Myometrial cell (primary cell): ENCODE measurements at places on chromosomes 1 and 21. TPM values are rescaled to one million over a fixed set of nuclear protein-coding genes. Genes with fewer than 3 reads are reported as not detected.

RPS27 gene
- 1,649 and 2,362 TPM in 2 replicates for total RNA-seq

CNIH4 gene
- 68.2 and 75.8 TPM in 2 replicates for total RNA-seq

ZBTB48 gene
- total RNA-seq = 3.7 and 6.6 TPM in 2 replicates

AKIRIN1 gene
- total RNA-seq = 35.2 and 44.1 TPM in 2 replicates

CAMSAP2 gene
- 10.4 and 12.8 TPM in 2 replicates for total RNA-seq

KIFAP3 gene
- total RNA-seq = 19.0 and 23.7 TPM in 2 replicates

DMBX1 gene
- total RNA-seq = not detected in 2 replicates

SLC30A7 gene
- total RNA-seq = 25.1 and 46.8 TPM in 2 replicates

PATJ gene
- total RNA-seq = 3.2 and 3.4 TPM in 2 replicates

PGLYRP4 gene
- not detected in 2 replicates for total RNA-seq

S100A14 gene
- not detected in 2 replicates for total RNA-seq

CR1L gene
- total RNA-seq = not detected in 2 replicates

OR2M5 gene
- total RNA-seq = not detected in 2 replicates

RUNX1 gene
- 7.2 and 10.6 TPM in 2 replicates for total RNA-seq

KANK4 gene
- total RNA-seq = not detected in 2 replicates

CTPS1 gene
- 20.0 and 25.1 TPM in 2 replicates for total RNA-seq

ACOT7 gene
- total RNA-seq = 53.9 and 82.7 TPM in 2 replicates

UTS2 gene
- not detected in 2 replicates for total RNA-seq

NGF gene
- not detected in 2 replicates for total RNA-seq

ZSCAN20 gene
- total RNA-seq = 3.5 and 4.3 TPM in 2 replicates

FCGR2B gene
- not detected in 2 replicates for total RNA-seq

PLA2G2D gene
- not detected in 2 replicates for total RNA-seq

LIPI gene
- not detected in 2 replicates for total RNA-seq

MTARC2 gene
- total RNA-seq = 1.2 and 4.3 TPM in 2 replicates

USH2A gene
- total RNA-seq = not detected in 2 replicates

LCK gene
- not detected in 2 replicates for total RNA-seq

HAPLN2 gene
- not detected in 2 replicates for total RNA-seq

FGGY gene
- 12.2 and 36.6 TPM in 2 replicates for total RNA-seq

IL23R gene
- not detected in 2 replicates for total RNA-seq

AJAP1 gene
- under 0.01 TPM in 2 replicates for total RNA-seq

ADGRB2 gene
- 2.5 and 5.2 TPM in 2 replicates for total RNA-seq

CELA3A gene
- total RNA-seq = not detected in 2 replicates

LCE3E gene
- not detected in 2 replicates for total RNA-seq

CMPK1 gene
- 78.4 and 100 TPM in 2 replicates for total RNA-seq

C1orf122 gene
- 61.5 and 91.7 TPM in 2 replicates for total RNA-seq

HES2 gene
- total RNA-seq = not detected in 2 replicates

TMCC2 gene
- 1.1 and 3.2 TPM in 2 replicates for total RNA-seq

GREM2 gene
- not detected in 2 replicates for total RNA-seq

ATP8B2 gene
- total RNA-seq = 73.7 and 77.8 TPM in 2 replicates

GBP7 gene
- not detected in 2 replicates for total RNA-seq
